ENCODE measurements at places on chromosomes 4 and X.

DNA sequence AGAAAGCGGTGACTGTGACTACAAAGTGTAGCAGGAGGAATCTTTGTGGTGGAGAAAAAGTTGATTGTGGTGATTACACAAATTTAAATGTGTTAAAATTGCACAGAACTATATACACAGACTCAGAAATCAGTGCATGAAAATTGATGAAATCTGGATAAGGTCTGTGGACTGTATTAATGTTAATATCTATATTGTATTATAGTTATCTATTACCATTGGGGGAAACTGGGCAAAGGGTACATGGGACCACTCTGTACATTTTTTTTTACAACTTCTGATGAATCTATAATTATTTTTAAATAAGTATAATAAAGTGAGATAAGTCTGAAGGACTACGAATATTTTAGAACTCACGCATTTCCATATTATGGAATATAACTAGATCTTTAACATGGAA is 1.8 kb upstream of the JADE3 start:
- no peak for DNase-seq

GRCh38 chrX:13284570-13284969 is 35.3 kb downstream of the ATXN3L start:
- DNase-seq, result no peak

GRCh38 chr4:39348371-39349315 is 17.5 kb downstream of the RFC1 start:
- no peak for DNase-seq

GRCh38 chr4:105102016-105102415 is 44.7 kb upstream of the TET2 start:
- DNase-seq, result no peak

GRCh38 chrX:71256051-71256450 is 2.1 kb upstream of the ZMYM3 start:
- DNase-seq, result no peak

DNA sequence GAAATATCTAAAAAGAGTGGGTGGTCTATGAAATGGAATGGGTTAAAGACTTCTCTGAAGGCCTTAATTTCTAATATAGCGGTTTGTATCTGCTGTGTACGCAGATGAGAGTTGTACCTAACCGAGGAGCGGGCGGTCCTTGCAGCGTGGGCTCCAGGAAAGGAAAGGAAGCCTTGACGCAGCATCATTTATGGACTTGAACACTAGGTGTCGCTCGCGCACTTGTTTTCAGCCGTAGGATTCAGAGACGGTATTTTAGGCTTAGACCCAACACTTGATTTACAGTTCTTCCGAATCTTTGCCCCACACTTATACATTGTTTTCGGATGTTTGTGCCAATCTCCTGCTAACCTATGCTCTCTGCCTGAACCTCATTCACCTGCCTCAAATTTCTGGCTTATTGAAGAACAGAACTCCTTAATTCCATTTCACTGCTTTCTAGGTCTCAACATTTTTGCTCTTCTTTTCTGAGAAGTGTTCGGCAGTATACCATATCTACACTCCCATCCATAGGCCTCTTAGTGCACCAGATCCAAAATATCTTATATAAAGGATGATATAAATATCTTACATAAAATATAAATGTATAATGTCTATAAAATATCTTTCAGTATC is 48.9 kb upstream of the AADAT start:
- peak; percentile 45 for DNase-seq

GRCh38 chr4:158796370-158797140 is 27.7 kb downstream of the FNIP2 start:
- no peak for DNase-seq

GRCh38 chr4:154578919-154579318 is 11.6 kb downstream of the FGA start:
- DNase-seq, result no peak

GRCh38 chrX:11944501-11944900 is 186.5 kb downstream of the MSL3 start:
- no peak for DNase-seq

DNA sequence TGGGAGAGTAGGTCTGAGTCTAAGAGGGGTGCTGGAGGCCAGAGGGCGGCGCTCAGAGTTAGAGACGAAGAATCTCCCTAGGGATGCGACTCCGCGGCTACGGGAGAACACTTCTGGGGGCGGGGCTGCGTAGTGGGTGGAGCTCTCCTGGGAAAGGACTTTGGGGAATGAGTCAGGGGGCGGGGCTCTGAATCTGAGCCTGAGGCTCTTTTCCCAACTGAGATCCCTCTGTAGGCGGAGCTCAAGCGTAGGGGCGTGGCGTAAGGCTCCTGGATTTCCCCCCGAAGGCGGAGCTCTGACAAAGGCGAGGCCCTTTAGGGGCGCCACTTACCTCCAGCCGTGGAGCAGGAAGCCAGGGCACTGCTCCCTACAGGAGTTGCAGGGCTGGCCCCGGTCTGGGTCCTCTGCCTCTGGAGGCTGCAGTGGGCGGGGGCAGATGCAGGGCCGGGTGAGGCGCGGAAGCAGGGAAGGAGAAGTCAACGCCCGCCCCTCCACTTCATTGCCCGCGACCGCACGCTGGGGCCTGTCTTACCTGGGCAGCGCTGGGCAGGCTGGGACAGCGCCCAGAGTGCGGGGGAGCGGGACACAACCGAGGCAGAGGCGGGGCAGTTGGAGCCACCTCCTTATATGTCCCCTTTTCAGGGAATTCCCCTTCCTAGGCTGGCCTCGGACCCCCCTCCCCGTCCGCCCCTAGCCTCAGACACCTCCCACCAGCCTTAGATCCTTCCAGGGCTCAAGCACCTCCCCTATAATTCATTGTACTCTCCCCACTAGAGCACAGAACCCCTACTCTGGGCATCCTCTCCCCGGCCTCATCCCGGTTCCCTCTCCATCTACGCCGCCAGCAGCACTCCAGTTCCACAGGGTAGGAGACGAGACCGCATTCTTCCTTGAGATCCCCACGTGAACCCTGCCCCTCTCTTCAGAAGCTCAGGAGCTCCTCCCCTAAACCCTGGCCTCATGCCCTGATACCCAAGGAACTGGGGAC is 1.6 kb downstream of the PRICKLE3 start:
- DNase-seq, result no peak

DNA sequence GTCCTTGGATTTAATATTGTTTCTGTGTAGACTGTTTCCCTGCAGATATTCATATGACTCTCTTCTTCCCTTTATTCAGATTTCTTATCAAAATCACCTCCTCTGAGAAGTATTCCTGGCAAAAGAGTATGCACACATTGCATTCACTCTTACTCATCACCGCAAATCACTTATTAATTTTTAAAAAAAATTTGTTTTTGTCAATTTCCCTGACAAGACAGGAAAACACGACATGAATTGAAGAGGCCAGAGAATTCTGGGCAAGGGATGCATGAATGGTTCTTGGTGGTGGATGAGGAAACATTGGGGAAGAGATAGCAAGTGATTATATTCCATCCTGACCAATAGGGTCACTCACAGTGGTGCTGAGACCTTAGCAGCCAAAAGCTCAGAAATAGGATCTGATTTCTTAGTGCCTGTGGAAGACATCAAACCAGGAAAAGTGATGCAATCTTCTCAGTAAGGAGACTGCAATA is 522.5 kb upstream of the AGA start:
- DNase-seq, result no peak

DNA sequence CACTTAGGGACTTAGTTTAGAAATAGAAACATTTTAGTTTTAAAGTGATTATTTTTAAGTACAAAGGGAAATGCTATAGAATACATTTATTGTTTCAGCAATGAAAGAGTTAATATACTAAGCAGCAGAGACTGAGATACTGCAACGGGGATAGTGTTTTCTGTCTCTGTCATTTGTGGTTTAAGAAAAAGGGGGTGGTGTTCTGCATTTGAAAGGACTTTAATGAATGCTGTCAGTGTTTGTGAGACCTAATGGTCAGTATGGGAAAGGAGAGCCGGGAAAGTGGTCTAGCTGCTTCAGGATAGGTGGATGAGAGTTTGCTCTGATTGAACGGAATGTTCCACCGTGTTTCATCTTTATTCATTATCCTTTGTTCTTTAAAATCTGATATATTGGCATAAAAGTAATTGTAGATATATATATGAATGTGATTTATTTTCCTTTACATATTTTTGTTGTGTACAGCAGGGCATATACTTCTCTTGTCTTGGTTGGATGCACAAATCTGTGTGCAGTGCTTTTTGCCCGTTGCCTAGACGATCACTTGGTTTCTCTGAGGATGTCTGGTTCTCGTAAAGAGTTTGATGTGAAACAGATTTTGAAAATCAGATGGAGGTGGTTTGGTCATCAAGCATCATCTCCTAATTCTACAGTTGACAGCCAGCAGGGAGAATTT is at the start of gene KLHL5:
TSS of gene KLHL5 (plus strand) at position 139 of the 676 bp plus-strand sequence. CDS start at position 560, 421 bp downstream.
- no peak for DNase-seq

DNA sequence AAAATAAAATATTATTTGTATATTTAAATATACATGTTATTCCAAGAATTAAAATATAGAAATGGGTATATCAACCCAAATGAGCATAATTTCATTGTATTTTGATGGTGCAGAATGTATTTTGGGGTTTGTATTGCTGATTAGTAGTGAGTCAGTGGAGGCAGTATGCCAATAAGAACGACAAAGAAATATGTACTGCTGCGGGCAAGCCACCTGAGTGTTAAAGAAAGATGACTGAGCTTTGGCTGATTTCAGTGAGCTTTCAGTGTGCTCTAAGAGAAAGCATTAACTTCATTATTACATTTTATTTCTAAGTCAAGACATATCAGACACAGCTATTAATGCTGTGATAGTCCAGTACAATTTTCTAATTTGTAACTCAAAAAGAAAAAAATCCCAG is 297.8 kb downstream of the ANK2 start:
- no peak for DNase-seq

GRCh38 chr4:71765350-71765749 is 18.5 kb downstream of the GC start:
- no peak for DNase-seq

- no peak for DNase-seq
These were observed 86.8 kb downstream of the REPS2 start for GRCh38 chrX:17033225-17033624.

DNA sequence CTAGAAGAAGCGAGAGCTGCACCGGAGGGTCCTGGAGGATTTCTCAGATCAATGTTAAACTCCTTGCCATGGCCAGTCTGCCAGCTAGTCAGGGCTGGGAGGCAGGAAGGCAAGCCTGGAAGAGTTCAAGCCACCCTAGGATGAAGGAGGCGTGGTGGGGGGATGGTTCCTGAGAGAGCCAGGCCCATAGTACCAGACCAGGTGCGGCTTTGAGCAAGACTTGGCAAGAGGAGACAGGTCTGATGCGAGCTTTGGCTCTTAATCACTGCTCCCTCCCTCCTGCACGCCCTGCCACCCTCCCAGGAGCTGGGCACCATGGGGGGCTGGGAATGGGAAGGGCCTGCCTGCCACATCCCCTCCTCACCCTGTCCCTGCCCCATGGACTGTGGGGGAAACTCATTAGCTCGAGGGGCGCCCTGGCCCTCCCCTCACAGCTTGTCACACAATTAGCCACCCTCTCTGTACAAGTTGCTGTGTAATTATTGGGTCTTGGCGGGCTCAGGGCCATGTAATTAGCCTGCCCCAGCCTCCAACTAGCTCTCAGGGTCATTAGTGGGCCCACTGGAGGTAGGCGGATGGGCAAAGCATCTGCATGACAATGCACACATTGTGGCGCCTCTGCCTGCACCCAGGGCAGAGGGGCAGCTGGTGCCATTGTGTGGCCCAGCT is 50.3 kb downstream of the EFNB1 start:
- no peak for DNase-seq

GRCh38 chrX:133403984-133404383 is 11.3 kb downstream of the GPC4 start:
- DNase-seq, result no peak

DNA sequence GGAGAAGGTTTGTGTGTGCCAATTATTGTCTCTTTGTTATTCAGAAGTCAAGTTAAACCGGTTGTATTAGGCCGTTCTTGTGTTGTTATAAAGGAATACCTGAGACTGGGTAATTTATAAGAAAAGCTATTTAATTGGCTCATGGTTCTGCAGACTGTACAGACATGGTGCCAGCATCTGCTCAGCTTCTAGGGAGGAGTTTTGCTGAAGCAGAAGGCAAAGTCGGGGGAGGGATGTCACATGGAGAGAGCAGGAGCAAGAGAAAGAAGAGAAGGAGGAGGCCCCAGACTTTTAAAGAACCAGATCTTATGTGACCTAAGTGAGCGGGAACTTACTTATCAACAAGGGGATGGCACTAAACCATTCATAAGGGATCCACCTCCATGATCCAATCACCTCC is 349.3 kb upstream of the PCDH18 start:
- DNase-seq, result no peak

DNA sequence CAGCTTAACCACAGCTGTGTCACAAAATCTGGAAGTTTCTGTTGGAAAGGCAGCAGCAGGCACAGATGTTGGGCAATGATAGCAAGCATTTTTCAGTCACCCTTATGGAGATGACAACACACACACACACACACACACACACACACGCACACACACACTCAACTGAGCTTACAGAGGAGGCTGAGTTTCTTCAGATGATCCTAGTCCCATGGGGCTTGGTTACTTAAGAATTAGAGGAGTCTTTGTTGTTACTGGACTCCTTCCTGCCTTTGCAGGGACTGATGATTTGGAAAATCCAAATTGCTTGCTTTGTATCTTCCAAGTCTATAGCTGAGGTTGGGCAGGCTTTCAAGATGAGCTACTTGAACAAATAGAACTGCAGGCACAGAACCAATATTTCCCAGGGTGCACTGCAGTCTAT is 740.1 kb upstream of the PITX2 start:
- DNase-seq, result no peak

GRCh38 chr4:145735827-145736226 is 55.9 kb downstream of the C4orf51 start:
- no peak for DNase-seq

- no peak for DNase-seq
These were observed 368.2 kb upstream of the NR3C2 start for GRCh38 chr4:148810461-148810860.

Data from stimulated activated CD8-positive, alpha-beta memory T cell treated with anti-CD3 and anti-CD28 coated beads, Interleukin-15, amount 100 ng/mL, for 24 hours (primary cell).